ENCODE measurements at places on chromosomes 11 and 22.

DNA sequence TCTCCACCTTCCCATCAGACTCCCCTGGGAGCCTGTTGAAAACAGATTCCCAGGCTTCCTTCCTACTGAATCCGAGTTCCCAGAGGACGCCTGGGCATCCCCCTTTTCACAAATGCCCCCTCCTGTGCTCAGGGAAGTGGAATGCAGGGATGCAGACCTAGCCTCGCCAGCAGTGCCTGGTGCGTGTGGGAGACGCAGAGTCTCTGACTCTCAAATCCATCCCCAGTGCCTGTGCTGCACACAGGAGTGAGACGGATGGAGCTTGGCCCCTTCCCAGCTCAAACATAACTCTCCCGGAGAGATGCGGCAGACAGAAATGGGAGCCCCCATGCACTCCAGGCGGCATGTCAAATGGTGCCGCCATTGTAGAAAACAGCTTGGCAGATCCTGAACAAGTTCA lies 62.6 kb downstream of the CTTN start:
- no peak for DNase-seq

DNA sequence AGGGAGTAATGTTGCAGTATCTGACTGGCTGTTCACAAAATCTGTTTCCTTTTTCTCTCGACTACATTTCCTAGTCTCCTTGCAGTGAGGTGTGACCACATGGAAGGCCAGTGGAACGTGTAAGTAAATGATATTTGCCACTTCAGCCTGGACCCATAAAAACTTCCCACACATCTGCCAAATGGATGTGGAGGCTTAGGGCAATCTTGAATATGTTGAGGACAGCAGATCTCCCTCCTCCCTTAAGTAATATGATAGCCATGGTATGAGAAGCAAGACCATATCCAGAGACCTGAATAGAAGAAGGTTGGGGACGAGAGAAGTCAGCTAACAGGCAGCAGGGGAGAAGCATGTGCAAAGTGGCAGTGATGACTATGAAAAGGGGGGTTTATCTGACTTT lies 33.0 kb upstream of the C11orf87 start:
- no peak for DNase-seq

GRCh38 chr22:36197065-36197440 lies 4.6 kb downstream of the APOL4 start:
- peak; percentile 77 for DNase-seq

GRCh38 chr11:129703846-129704245 lies 111.8 kb upstream of the TMEM45B start:
- DNase-seq, result peak; percentile 15

DNA sequence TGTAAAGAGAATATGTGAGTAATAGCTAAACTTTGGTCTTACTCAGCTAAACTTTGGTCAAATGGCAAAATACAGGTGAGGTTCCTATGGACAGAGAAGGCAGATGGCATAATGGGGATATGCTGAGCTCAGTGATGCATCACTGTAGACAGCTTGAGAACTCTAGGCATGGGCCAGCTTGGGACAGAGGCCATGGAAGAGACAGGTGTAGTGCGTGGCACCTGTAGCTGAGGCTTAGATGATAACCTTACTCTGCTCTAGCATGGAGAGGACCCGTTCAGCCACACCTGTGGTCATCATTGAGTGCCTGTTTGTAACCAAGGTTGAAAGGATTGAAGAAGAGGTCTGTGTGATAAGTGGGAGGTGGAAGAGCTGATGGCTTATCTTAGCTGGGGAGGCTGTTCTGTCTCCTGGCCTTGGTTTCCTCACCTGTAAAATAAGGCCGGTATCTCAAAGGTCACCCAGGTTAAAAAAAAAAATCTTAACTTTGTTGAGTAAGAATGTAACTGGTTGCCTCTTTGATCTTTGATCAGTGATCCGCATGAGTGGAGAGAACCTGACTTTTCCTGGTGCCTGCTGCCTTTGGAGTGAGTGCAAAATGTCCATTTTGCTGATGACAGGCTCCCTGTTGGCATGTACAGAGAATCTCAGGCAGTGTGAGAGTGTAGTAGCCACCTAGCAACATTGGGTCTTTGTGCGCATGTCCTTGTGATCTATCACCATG lies 48.6 kb downstream of the ZNRF3 start:
- DNase-seq, result no peak

DNA sequence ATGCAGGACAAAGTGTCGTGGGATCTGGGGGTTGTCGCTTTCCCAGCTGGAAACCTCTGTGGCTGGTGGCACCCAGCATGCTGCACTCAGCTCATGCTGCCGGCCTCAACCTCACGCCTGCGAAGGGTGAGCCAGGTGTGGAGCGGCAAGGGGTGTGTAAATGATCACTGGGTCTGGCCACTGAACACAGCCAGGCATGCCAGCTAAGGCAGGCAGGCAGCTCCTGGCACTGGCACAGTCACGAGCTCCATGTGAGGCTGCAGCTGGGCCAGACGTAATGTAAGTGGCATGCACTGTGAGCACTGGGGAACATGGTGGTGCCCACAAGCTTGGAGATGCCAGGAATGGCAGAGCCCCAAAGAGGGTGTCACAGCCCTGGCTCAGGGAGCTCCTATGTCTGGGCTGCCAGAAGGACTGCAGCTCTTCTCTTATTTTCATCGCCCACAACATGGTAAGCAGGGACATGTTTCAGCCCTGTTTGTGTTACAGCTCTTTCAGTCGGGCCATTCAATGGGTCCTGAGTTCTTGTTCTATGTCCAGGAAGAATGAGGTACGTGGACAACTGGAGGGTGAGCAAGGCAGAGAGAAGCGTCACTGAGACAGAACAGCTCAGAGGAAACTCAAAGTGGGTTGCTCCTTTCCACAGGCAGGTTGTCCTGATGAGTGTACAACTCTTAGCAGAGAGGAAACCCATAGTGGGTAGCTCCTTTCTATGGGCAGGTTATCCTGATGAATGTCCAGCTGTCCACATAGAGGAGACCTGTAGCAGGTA lies 403.8 kb downstream of the CNTN5 start:
- no peak for DNase-seq

- DNase-seq, result no peak
These were observed 765 bp downstream of the ZFPL1 start for GRCh38 chr11:65084598-65085375.

- peak; percentile 37 for DNase-seq
These were observed 1496.5 kb downstream of the FAM181B start for GRCh38 chr11:81237139-81237538.

DNA sequence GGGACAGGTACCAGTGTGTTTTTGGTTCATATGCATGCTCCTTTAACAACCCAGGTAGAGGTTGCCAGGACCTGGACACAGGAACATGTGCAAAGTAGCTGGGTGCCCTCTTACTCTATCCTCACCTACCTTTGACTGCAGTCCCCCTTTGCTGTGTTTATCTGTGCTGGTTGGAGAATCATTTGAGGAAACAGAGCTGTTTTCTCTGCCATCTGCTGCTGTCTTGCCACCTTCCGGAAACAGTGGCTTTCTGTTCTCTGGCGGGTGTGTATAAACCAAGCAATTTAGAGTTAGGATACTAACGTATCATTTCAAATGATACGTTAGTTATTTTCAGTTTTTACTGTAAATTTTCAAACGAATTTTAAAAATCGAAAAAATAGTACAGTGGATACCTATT lies 171.9 kb upstream of the TTC12 start:
- DNase-seq, result no peak

GRCh38 chr11:96052921-96053651 lies 129.2 kb upstream of the MTMR2 start:
- peak; percentile 50 for DNase-seq

GRCh38 chr22:17772249-17772957 lies 1.9 kb downstream of the BID start:
- no peak for DNase-seq

GRCh38 chr11:128767591-128768001 lies 73.7 kb downstream of the FLI1 start:
- no peak for DNase-seq

- DNase-seq, result no peak
These were observed 102.3 kb downstream of the PRR5L start for GRCh38 chr11:36398231-36398953.

GRCh38 chr11:13691286-13691899 lies 22.9 kb downstream of the FAR1 start:
- peak; percentile 41 for DNase-seq

GRCh38 chr11:1946812-1947484 lies at the start of gene MRPL23:
Gene MRPL23, plus strand, starts transcription at chr11:1947332. Its CDS starts 31 bp downstream, at chr11:1947363.
- DNase-seq, result no peak

DNA sequence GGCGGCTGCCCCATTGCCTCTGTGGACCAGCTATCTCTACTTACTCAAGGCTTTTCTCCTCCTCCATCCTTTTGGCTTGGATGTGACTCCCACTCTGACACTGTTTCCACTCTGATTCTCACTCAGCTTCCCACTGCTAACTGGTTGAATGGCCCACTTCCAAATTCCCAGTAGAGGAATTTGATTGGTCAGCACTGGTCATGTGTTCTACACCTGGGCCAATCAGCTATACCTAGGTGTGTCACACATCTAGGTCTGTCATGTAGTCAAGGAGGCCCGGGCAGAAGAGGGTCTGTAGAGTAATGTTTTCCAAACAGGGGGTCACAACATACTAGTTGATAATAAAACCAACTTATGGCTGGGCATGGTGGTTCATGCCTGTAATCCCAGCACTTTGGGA lies 53.3 kb downstream of the TPBGL start:
- DNase-seq, result no peak

- DNase-seq, result no peak
These were observed 69.8 kb downstream of the RELT start for GRCh38 chr11:73445980-73446379.

DNA sequence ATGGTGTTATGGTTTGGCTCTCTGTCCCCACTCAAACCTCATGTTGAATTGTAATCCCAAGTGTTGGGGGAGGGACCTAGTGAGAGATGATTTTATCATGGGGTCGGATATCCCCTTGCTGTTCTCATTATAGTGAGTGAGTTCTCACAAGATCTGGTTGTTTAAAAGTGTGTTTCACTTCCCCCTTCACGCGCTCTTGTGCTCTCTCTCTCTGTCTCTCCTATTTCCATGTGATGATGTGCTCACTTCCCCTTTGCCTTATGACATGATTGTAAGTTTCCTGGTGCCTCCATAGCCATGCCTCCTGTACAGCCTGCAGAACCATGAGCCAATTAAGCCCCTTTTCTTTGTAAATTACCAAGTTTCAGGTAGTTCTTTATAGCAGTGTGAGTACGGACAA lies 765.1 kb downstream of the KCNA4 start:
- DNase-seq, result no peak

GRCh38 chr11:57785072-57785471 lies 23.5 kb downstream of the CTNND1 start:
- DNase-seq, result no peak

- peak; percentile 8 for DNase-seq
These were observed 51.1 kb downstream of the WNT7B start for GRCh38 chr22:45925811-45926351.

DNA sequence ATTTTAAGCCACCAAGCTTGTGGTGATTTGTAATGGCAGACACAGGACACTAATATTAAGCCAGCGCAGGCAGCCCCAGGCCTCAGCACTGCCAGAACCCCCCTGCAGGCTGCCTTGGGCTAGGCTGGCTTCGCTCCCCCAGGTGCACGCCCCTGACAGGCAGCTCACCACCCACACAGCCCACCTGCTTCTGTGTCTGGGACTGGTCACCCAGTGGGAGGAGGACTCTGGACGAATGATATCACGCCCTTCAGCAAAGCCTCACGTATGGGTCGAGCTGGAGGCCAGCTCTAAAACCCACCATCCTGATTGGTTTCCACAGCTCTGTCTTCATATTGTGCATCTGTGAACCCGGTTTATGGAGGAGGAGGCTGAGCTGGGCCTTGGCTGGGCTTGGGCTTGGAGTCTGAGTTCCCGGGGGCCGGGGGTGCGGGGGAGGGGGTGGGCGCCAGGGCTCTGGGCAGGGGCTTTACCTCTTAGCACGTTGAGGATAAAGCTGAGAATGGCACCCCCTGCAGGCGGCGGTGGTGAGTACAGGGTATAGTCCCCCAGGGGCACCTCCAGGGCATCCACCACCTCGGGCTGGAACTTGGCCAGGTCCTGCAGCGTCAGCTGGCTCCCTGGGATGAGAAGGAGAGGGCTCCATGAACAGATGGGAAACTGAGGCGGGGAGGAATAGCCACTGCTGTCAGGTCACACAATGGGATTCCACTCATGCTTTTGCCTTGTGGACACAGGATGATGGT lies 13.8 kb downstream of the GGT5 start:
- no peak for DNase-seq

DNA sequence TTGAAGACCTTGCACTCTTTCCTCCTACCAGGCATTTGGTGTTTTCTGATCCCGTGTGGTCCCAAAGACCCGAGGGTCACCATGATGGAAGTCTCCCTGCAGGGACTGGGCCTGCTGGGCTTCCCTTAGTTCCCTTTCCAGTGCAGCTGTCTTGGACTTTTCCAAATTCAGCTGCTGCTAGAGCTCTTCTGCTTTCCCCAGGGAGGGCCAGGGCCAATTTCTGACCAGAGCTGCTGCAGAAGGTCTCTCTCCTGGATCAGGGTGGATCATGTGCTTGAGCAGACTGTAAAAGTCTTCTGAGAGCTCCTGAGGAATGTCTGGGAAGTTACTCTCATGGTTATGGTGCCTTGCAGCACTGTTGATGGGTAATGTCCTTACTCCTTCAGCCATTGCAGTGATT lies 23.2 kb downstream of the LDLRAD3 start:
- DNase-seq, result no peak

DNA sequence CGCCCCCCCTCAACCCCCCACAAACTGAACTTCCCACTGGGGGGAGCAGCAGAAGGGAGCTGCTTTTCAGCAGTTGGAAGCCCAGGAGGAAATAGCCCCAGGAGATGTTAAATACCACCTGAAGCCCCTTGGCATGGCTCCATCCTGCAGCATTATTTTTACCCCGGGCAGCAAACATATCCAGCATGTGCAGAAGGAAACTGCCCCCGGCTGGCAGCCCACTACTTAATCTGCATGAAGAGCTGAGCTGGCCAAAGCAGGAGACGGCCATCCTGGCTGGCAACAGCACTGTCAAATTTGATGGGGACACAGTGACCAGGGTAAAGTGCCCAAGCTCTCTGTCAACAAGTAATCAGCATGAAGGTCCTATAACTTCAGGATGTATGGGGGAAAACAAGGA lies 32.0 kb downstream of the BUD13 start:
- DNase-seq, result no peak

- no peak for DNase-seq
These were observed 48.8 kb downstream of the CWF19L2 start for GRCh38 chr11:107408762-107409211.
